Activated naive CD4-positive, alpha-beta T cell treated with anti-CD3 and anti-CD28 coated beads, Interleukin-2, amount 50 U/mL, for 72 hours (primary cell): ENCODE measurements at places on chromosomes 2 and 18.

- DNase-seq = no peak
These were observed 467.4 kb downstream of the EIPR1 start for GRCh38 chr2:2910259-2910658.

DNA sequence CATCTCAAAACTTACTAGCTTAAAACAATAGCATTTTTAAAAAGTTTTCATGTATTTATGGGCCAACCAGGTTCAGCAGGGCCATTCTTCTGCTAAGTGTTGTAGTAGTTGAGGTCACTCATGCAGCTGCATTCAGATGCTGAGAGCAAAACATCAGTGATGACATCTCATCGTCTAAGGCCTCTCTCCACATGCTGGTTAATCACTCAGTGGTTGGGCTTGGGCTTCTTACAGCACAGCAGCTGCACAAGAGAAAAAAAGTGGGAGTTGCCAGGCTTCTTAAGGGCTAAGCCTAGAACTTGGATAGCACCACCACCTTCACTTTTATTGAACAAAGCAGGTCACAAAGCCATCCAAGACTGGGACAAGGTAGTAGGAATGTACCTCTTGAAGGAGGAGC lies 190.3 kb downstream of the IRS1 start:
- no peak for DNase-seq

GRCh38 chr2:172433144-172433543 lies 5.8 kb downstream of the ITGA6 start:
- DNase-seq = no peak

DNA sequence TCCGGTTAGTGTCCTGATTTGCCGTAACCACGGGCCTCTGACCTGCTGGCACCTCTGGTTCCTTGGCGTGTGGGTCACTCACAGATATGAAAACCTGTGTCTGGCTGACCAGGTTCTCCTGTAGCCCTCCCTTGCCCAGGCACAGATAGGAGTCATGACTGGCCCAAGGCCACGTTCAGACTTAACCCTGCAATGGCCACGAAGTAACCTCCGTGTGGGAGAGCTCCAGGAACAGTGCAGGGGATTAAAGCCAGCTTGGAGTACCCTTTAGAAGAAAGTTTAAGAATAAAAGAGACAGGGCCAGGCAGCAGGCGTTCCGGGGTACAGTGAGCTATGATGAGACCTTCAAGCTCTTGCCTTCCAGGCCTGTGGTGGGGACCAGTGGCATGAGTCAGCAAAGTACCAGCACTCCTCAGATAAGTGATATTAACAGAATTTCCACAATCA lies 25.5 kb downstream of the CENPO start:
- DNase-seq = no peak

GRCh38 chr2:149808556-149808955 lies 221.0 kb upstream of the MMADHC start:
- no peak for DNase-seq

DNA sequence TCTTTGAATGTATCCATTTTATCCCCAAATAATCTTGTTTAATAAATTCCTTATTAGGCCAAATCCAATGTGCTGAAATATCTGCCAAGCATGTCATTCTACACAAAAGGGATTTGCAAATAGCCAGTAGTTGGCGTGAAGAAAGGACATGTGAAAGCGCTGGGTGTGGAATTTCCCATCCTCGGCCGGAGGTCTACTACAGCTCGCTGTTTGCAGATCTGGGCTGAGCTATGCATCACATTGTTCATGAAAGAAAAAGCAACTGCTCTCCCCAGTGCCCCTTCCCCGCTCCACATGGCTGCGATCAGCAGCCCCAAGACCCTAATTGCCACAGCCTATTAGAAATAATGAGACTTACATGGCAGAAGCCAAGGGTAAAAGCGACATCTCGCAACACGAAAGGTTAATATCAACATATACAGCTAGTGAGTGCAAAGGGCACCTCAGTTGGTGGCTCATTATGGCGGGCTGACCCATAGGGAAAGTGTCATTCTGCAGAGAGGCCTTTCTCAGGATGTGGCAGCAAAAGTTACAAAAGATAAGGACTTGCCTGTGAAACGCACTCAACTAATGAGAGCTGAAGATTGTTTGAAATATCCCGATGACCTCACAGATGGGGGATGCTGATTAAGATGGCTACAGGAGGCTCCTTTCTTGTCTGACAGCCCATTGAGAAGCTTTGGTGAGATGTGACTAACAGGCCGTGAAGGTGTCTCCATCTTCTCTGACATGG lies 126.9 kb upstream of the CYP1B1 start:
- no peak for DNase-seq

- DNase-seq = peak; percentile 87
These were observed at the start of gene TRAF3IP1 for GRCh38 chr2:238320246-238320647. Gene TRAF3IP1 (plus strand): TSS chr2:238320518. CDS start chr2:238320663, 145 bp downstream.

DNA sequence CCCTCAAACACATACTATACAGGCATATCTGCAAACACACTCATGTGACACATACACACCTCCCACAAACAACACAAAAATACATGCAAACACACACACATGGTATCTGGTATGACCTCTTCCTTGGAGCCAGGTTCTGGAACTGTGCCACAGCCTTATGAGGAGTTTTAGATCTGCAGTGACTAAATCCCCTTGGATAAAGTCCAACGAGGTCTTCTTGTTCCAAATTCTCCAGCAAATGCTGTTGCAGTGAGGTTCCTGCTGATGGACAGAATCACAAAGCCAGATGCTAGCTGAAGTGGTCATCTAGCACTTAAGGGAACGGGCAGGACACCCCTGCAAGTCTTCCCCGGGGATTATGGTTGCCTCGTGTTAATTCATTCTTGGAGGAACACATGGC lies 54.5 kb upstream of the DAPL1 start:
- no peak for DNase-seq

DNA sequence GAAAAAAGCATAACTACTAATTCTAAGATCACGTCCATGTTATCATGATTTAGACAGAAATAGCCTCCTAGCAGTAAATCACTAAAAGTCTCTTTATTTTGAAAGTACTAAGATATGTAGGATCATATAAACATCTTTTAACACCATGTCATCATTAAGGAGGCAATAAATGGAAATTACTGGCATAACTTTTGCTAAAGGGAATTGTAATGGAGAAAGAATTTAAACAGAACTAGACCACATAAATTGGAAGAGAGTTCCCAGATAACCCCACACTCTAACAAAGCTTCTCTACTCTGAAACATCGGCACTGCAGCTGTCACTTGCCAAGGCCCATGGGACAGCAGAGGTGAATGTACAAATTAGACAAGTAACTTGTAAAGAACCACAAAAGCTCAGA lies 29.5 kb downstream of the STK39 start:
- no peak for DNase-seq

- no peak for DNase-seq
These were observed 58.3 kb downstream of the DOCK10 start for GRCh38 chr2:224983712-224984554.

GRCh38 chr2:49582946-49583345 lies 428.6 kb upstream of the FSHR start:
- DNase-seq = no peak

GRCh38 chr2:113282747-113283533 lies 4.2 kb upstream of the PAX8 start:
- no peak for DNase-seq

- no peak for DNase-seq
These were observed 59.2 kb downstream of the KYNU start for GRCh38 chr2:142936629-142937028.

DNA sequence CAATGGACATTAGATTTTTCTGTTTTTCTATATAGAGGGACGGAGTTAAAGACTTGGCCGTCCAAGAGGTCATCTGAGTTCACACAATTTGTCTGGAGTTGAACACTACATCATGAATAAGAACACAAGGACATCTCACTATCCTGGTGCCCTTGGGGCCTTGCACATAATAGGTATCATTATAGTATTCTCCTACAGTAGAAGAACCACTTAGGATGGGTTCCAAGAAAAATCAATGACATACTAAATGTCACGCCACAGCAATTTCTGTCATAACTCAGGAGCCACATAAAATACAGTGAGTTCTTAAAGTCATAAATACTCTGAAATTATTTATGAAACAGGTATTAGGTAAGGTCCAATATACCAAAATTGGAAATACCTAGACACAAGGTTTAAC lies 154.4 kb downstream of the NCKAP5 start:
- no peak for DNase-seq

DNA sequence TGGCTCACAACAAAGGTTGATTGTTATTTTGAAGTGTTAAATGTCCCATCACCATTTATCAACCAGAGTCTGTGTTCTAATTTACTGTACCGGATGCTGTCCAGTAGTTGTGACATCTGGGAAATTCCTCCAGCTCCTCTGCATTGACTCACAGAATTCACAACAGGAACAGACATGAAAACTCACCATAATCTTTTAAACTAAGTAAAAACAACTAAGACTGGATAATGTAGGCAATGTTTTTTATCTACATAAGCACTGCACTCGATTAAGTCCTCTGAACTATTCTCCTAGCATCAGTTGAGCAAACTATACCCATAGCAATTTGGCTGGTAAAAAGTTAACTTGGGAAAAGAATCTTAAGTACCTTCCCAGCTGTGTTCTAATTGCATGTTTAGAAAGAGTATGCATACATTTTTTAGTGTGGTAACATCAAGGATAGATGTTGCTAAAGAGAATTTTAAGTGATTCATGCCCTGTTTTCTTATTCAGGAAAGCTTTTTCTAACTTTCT lies 42.9 kb upstream of the MYO1B start:
- DNase-seq = no peak

GRCh38 chr2:84234103-84234502 lies 225.0 kb downstream of the SUCLG1 start:
- no peak for DNase-seq

DNA sequence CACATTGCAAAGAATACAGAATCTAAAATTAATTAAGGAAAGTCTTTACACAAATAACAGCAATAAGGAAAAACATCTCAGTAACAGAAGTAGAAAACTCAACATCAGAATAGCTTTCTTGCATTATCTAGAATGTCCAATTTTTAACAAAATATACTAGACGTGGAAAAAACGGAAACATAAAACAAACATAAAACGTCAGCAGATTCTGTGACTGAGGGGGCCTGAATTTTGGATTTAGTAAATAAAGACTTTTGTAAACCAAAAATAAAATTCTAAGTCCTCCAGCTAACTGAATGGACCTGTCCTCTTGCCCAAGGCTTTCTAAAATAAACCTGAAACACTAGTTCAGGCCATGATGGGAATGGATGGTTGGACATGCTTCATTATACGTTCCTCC lies 773.5 kb upstream of the LRRTM1 start:
- no peak for DNase-seq

- no peak for DNase-seq
These were observed 2.4 kb upstream of the POU3F3 start for GRCh38 chr2:104851291-104852089.

- DNase-seq = no peak
These were observed 1641.9 kb upstream of the PIK3C3 start for GRCh38 chr18:40313030-40313642.

GRCh38 chr2:179860255-179861026 lies 971 bp downstream of the ZNF385B start:
- no peak for DNase-seq

GRCh38 chr2:190996947-190997346 lies 17.0 kb downstream of the STAT1 start:
- DNase-seq = no peak

GRCh38 chr2:126900646-126901319 lies 2.1 kb downstream of the TEX51 start:
- no peak for DNase-seq

- peak; percentile 82 for DNase-seq
These were observed 167.1 kb downstream of the ZFP36L2 start for GRCh38 chr2:43059183-43059897.

DNA sequence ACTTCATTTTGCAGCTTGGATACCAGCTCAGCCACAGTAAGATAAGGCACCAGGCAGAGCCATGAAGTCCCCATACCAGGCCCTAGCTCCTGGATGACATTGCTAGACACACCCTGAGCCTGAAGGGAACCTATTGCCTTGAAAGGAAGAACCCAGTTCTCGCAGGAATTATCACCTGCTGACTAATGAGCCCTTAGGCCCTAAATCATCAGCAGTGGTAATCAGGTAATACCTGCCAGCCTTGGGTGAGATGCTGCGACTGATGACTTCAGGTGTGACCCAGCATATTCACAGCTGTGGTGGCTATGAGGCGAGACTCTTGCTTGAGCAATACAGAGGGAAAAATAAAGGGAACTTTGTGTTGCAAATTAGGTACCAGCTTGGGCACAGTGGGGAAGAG lies 24.9 kb downstream of the CLK1 start:
- DNase-seq = no peak

- DNase-seq = no peak
These were observed 42.4 kb upstream of the BIN1 start for GRCh38 chr2:127149384-127149783.

GRCh38 chr2:11683966-11684365 lies 14.0 kb upstream of the NTSR2 start:
- no peak for DNase-seq

DNA sequence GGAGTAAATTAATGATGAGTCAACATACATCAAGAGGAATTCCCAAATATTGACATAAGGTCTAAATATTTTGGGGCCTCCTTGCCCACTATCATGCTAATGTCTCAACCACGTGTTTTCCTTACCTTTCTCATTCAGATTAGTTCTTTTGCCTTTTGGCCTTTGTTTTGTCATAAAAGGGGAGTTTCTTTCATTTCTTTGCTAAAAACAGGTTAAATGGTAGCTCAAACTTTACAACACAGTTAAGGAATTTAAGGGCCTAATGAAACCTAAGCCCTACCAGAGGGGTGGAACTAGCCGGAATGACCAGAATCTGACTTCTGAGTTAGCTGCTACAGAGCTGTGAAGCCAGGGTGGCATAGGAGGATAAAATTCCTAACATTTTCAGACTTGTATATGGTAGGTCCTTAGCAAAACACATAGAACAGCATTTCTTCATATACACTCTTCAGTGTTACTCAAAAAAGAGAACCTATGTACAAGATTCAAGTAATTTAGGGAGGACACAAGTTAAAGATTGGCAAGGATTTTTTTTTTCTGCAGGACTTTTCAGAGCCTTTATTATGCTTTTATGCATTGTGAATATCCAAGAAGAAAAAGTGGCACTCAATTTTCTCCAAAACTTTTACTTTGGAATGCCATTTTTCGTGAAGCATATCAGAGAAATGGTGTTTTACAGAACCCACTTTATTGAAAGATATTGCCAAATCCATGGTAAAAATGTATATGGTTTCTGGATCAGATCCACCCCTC lies 633.1 kb downstream of the ARHGAP15 start:
- DNase-seq = no peak

DNA sequence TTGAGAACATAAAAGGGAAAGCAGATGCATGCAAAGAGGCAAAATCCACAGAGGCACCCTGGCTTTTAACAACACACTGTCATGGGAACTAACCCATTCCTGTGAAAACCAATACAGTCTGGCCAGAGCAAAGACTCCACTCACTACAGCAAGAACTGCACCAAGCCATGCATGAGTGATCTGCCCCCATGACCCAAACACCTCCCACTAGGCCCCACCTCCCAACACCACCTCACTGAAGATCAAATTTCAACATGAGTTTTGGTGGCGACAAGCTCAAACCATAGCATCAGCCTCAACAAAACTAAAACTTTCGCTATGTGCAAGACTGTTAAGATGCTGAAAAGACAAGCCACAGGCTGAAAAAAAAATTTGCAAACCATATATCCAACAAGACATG lies 162.8 kb downstream of the SMAD2 start:
- no peak for DNase-seq

GRCh38 chr18:6248017-6248416 lies 166.7 kb downstream of the L3MBTL4 start:
- no peak for DNase-seq
